ENCODE measurements at places on chromosomes 3 and 15.

GRCh38 chr15:64678126-64678819 lies 97.1 kb downstream of the RBPMS2 start:
- no peak for DNase-seq

- no peak for DNase-seq
Measured at GRCh38 chr3:107063351-107063750, 313.9 kb upstream of the CCDC54 start.

DNA sequence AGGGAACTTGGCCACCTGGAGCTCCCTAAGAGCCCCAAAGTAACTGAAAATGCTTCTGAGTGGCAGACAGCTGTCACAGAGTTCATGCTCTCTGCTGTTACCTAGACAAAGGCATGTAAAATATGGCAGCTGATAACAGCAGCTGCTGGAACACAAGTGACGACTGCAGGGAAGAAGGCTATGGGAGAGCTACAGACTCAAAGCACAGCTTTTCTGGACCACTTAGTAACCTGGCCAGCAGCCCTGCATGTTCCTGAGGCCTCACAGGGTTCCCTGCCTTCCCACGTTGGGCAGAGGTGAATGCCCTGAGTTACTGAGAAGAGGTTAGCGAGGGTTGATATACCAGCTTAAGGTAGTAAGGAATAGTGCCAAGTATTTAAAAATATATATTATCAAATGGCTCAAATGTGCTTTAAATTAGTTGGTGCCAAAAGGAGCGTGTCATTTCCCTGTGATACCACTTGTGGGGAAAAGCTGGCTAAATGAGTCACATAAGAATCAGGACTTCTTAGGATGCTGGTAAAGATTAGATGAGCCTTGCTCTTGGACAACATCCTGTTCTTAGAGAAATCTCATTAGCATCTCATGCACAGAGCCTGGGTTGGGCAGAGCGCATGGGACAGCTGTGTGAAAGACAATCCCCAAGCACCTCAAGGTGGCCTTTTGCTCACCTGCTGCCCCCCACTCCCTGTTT lies 76.4 kb upstream of the SCN5A start:
- DNase-seq, result no peak

GRCh38 chr3:40996382-40996781 lies 202.9 kb upstream of the CTNNB1 start:
- DNase-seq, result no peak

DNA sequence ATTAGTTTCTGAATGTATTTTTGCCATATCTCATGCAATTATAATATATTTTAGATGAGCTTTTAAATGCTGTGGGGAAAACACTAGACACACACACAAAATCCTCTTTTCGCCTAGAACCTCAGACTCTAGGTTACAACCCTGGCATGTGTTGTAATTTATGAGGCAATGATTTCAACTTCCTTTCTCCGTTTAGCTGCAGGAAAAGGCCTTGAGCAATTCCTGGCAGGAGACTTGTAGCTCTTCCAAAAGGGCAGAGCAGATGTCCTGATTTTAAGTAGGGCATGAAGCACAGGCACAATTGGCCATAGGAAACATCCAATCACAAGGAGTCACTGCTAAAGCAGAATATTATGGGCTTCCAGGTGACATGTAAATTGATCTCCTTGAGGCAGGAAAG lies 82.0 kb downstream of the GPR156 start:
- DNase-seq, result no peak

DNA sequence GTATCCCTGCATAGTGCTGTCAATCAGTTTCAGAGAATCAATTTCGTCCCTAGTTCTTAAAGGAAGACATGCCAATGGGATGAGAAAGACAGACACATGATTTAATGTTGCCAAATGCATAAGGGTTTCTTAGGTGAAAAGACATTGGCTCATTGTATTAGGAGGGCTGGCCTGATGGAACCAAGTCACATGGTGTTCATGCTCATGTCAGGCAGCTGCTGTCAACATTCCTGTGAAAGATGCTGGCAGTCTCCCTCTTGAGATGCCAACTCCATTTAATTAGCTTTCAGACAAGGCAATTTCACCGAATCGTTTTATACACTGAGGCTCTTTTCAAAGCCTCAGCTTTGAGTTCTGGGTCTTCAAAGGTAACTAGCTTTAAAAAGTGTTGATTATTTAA lies 16.1 kb upstream of the IL1RAP start:
- no peak for DNase-seq

DNA sequence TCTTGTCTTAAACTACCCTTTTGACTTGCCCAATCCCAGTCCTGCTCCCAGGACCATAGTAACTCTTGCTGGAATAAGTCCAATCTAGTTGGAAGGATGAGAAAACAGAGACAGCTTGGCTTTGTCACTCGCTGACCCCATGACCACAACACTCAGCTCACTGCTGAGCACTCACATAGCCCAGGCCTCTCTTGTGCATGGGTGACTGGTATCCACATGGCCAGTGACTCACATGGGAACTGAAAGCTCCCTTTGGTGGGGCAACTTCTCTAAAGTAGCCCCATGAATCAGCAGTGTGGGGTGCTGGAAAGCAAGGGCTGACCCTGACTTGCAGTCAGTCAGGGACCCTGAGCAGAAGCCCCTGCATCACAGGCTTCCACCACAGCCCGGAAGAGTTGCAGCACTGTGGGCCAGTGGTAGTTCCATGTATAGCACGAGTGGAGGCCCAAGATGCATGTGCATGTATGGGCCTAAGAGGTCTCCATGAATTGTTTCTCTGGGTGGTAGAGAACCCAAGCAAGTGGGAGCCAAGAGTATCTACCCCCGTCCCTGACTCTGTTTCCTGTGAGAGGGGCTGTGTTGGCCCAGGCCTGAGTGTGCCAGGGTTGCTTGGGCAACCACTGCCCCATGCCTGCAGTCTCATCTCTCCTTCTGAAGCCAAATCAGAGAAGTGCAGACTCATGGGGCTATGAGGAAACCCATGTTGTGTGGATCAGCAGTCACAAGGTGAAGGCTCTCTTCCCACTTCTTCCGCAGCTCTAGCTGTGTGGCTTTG lies 62.1 kb upstream of the XCR1 start:
- DNase-seq, result peak; percentile 90

DNA sequence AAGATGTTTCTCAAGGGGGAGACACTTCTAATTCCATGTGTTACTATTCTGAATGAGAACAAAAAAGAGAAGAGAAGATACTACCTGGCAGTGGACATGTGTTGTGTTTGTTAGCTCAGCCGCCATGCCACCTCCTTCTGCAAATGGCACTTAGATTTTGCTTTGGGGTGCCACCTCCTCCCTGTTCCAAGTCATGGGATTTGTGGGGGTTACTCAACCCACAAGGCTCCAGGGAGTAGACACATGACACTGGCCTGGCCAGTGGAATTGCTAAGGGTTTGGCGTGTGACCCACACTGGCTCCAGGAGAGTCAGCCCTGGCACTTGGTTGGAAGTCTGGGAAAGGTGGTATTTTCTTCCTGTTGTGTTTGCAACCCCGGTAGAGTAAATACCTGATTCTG lies 129.1 kb downstream of the ZNF621 start:
- DNase-seq, result no peak

GRCh38 chr15:39290711-39291435 lies 290.0 kb upstream of the THBS1 start:
- no peak for DNase-seq

- DNase-seq, result no peak
Measured at GRCh38 chr3:187403768-187404288, 35.6 kb downstream of the RTP4 start.

Data from bone marrow (tissue), 2 donors.